Fibroblast of skin of left biceps (primary cell): ENCODE measurements at places on chromosomes 13 and 19.

GRCh38 chr13:20877902-20878301 is 24.6 kb downstream of the XPO4 start:
- no peak for DNase-seq

DNA sequence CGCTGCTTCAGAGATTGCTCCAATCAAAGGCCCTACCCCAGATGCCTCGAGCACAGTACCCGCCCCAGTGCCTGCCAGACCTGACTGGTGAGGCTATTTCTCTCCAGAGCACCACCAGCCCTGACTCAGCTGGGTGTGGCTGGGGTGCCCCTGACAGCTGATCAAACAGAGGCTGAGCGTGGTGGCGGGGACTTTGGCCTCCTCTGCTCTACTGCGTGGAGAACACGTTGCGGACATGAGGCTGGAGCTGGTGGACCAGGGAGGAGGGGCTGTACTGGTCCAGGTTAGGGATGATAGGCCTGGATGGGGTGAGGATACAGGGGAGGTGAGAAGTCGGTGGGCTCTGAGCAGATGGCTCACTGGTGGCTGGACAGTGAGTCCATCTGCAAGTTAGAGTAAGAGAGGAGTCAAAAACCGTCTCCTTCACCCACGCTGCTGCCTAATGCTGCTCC is 3.5 kb upstream of the DOCK6 start:
- DNase-seq, result no peak

GRCh38 chr19:50624949-50625600 is 14.6 kb downstream of the SYT3 start:
- no peak for DNase-seq

GRCh38 chr19:23378948-23379347 is 16.3 kb downstream of the ZNF91 start:
- no peak for DNase-seq

DNA sequence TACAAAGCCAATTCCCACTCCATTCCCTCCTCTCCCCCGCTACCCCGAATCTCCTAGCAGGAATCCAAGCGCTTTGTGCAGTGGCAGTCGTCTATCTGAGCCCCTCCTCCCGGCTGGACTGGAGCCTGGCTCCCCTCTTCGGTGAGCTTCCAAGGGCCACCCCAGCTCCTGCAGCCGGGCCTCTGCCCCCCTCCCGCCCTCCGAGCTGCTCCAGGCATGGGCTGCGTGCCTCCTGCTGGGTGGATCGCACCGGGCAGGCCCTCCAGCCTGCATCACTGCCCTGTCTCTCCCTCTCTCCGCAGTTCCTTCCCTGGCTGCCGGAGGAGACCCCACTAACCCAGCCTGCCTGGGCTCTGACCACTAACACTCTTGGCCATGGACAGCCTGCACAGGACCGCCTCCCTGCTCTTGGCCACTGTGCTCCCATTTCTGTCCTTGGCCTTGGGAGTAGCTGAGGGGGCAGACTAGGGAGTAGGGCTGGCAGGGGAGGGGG is 12.9 kb upstream of the LENG8 start:
- no peak for DNase-seq

DNA sequence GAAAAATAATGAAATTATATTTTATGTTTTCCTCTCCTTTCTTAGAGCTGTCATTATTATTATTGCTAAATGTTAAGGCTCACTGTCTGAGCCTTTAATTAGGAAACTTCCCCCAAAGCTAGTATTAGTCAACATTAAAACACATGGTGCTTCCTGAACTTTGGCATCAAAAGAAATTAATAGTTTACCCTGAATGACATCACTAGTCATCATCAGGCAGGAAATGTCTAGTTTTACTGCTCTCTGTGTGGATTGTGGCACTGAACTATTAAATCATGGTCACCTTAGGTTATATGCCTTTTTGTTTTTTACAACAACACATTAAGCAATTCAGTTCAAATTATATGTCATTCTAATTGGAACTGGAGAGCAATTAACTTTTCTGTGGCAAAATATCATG is 595.5 kb downstream of the SLITRK1 start:
- DNase-seq, result no peak

GRCh38 chr13:84332346-84332745 is 450.1 kb upstream of the SLITRK1 start:
- DNase-seq, result no peak

DNA sequence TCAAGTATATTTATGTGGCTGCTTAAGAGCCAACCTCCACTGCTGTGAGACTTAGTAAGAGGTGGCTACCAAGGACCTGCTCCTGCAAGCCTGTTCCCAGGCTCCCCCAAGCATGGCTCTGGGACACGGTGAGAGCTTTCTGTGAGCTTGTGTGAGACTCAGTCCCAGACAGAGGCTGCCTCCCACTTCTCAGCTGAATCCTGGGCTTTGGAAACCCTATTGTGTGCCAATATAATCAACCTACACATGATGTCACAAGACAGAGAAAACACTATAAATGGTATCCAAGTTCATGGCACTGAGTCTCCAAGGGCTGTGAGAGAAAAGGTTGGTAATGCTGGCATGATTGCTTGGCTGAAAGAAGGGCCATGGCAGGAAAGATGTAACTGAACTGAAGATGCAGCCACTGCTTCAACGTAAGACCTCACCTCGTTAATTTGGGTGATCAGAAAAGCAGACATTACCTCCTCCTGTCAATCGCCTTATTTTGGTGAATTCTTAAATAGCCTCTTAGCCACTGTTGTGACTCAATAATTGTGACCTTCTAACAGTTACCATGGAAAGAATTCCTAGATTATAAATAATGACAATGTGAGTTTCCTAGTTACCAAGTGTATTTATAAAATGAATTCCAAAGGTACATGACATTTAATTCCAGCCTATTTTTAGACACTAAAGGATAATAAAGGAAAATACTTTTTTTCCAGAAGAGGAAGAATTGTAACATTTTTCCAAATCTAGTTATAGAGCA is 332.0 kb downstream of the IRS2 start:
- DNase-seq, result no peak

DNA sequence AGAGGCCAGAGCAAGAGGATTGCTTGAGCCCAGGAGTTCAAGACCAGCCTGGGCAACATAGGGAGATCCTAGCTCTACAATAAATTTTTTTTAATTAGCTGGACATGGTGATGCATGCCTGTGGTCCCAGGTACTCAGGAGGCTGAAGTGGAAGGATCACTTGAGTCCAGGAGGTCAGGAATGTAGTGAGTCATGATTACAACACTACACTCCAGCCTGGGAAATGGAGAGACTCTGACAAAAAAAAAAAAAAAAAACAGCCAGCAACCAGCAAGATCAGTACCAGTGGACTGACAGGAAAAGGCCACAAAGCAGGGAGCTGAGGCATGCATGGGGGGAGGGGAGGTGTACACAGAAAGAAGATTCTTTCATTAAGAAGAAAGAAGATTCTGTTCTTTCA is 52.7 kb upstream of the RFXAP start:
- DNase-seq, result no peak
